ENCODE measurements at places on chromosomes 4 and X.

DNA sequence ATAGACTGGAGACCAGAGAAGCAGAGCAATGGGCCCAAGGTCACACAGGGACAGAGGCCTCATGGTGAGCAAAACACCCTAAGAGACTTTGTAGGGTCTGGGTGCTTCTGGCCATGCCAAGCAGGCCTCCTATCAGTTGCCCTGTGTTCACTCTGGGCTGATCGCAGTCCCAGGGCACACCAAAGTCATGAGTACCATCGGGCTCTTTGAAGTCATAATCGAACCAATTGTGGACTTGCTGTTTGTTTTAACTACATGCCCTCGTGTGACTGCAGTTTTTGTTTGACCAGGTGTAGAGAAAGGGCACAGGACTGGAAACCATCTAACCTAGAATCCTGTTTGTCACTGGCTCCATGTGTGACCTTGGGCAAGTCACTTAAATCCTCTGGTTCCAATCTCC is 172.5 kb upstream of the CPEB2 start:
- DNase-seq, result no peak

DNA sequence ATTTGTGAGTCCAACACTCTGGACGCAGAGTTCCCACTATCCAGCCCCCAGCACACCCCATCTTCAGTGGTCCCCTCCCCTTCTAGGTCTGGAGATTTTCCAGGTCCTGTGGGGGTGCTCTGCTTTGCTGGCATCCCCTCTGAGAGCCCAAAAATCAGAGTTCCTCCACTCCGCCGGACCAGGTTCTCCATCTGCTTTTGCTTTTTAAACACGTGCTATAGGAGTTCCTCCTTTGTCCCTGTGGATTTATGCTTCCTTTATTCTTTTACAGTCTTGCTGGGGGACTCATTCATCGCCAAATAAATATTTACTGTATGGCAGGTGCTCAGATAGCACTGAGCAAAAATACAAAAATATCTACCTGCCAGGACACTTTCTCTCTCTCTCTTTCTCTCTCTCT is 324.7 kb downstream of the STK32B start:
- no peak for DNase-seq

GRCh38 chrX:31228415-31228832 is 156.6 kb upstream of the FTHL17 start:
- DNase-seq, result peak; percentile 34

DNA sequence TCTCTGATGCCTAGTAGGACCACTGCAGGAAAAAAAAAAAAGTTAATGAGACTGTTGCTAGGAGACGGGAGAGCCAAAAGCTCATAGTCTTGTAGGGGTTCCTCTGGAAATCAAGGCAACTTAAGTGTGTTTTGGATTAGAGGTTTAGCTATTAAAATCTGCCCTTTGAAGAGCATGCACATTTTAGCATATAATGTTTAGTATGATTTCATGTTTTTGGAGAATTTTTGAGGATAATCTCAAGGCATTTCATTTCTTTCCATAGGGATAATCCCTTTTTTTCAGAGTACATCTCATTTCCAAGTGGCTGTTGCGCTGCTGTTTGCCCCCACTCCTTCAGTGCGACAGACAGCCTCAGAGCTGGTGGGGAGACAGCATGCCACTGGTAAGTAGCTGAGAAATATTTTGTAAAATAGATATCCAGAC is at the start of gene LINC00632:
Gene LINC00632 (plus strand): TSS at position 339 of the 426 bp plus-strand sequence.
- no peak for DNase-seq

DNA sequence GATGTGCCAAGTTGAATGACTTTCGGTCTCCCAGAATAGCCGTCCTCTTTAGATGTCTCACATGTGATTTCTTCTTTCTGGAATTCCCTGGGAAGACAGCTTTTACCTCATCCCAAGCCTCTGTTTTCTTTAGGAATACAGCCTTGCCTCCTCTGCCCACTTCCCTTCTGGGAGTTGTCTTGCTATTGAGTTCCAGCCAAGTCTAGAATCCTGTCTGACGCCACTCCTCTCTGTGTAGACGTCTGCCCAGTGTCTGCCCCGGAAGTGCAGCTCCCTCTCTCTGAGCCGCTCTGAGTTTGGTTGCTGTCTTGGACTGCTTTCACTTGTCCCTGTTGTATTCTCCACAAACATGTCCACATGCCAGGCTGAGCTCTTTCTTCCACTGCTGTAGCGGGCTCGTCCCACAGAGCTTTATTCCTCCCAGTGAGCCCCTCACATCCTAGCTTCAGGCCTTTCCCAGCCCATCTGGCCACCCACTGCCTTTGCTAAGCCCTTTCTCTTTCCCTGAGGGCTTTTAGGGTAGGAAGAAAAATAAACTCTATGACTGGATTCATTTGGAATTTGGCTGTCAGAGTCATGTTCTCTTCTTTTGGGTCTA is 9.0 kb upstream of the IGFBP7 start:
- peak; percentile 68 for DNase-seq

GRCh38 chr4:76568262-76568661 is 133.2 kb downstream of the SHROOM3 start:
- DNase-seq, result no peak

- no peak for DNase-seq
Measured at GRCh38 chr4:152334931-152335330, 201.0 kb downstream of the FBXW7 start.

- DNase-seq, result no peak
Measured at GRCh38 chrX:135087867-135088266, 32.5 kb downstream of the ETDB start.

DNA sequence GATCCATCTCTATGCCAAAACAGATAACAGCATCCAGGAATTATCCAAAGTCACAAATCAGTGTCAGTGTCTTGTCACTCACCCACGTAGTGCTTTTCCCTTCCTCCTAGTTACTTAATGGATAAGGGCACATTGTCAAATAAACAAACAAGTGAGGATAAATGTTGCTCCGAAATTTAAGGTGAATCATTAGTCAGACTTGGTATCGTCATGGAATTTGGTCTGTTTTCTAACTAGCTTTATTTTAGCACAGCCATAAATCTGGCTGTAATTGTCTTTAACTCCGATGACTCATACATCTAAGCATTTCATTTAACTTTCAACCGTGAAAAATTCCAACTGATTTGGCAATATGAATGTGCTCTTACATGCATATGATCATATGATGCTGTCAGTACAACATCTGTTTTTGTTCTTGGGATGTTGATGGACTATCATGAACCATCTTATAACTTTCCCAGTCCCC is 83.3 kb downstream of the SNCA start:
- no peak for DNase-seq

GRCh38 chrX:42952621-42953020 is 174.7 kb upstream of the PPP1R2C start:
- no peak for DNase-seq

GRCh38 chr4:134320048-134320447 is 118.5 kb upstream of the PABPC4L start:
- DNase-seq, result no peak
